ENCODE measurements at places on chromosomes 1 and 21.

- no peak for DNase-seq
Observed at GRCh38 chr1:204714861-204715511, 29.4 kb upstream of the LRRN2 start.

GRCh38 chr1:224256640-224257039 lies 73.3 kb downstream of the NVL start:
- no peak for DNase-seq

- DNase-seq, result no peak
Observed at GRCh38 chr1:5776035-5776550, 216.1 kb downstream of the NPHP4 start.

DNA sequence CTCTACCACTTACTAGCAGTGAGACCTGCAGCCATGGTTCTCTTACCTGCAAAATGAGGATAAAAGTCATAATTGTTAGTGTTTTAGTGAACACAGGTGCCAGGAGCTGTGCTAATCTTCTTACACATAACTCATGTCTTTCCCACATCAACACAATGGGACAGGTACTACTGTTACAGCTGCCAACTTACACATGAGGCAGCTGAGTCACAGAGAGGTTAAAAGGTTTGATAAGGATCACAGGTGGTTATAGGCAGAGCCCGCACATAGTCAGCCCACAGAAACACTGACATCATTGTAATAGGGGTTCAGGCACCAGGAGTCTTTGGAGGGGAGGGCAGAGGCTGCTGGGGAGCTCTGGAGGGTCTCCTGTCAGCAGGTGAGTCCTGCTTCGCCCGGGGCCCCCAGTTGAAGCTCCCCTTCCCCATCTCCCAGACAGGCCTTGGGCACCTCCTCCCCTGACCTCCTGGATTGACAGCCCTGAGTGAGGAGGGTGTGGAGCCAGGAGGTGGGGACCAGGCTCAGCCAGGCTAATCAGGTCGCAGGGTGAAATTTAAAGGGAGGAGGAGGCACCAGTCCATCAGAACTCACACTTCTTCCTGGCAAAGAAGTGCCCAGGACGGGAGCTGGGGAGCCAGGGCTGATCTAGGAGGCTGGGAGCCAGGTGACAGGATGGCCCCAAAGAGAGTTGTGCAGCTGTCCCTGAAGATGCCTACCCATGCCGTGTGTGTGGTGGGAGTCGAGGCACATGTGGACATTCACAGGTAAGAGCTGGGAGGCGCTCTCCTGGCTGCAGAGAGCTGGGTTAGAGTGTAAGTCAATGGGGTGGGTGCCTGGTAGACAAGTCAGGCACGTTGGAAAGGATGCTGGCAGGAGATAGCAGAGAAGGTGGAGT lies at the start of gene PADI1:
PADI1 (plus strand) TSS at position 583 of the 895 bp plus-strand sequence; CDS start at position 673, 90 bp downstream.
- no peak for DNase-seq

- no peak for DNase-seq
Observed at GRCh38 chr1:216535059-216535458, 111.8 kb upstream of the USH2A start.

DNA sequence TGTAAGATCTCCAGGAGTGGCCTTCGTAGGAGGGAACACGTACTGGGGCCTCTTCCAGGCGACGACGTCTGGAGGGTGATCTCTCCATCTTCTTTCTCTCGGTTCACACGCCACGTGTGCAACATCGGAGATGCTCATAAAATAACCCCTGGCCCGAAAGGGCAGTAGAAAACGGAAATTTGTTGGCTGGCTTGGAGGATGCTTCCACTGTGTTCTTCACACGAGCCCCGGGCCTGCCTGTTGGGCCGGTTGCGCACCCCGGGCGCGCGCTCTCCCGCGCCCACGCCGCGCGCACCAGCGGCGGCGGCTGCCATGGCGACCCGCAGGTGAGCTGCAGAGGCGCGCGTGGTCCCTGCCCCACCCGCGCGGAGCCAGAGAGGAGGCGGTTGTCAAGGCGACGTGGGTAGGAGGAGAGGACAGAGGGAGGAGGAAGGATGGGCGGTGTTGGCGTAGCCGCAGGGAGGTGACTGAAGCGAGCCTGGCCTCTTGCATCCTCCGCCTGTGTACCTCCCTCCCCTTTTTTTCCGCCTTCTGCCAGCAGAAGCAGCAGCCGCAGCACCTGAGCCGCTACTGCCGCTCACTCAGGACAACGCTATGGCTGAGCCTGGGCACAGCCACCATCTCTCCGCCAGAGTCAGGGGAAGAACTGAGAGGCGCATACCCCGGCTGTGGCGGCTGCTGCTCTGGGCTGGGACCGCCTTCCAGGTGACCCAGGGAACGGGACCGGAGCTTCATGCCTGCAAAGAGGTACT lies at the start of gene ELAPOR1:
ELAPOR1 (plus strand) TSS at position 526 of the 752 bp plus-strand sequence; CDS start at position 595, 69 bp downstream.
- peak; percentile 96 for DNase-seq
